ENCODE measurements at places on chromosomes 4 and X.

DNA sequence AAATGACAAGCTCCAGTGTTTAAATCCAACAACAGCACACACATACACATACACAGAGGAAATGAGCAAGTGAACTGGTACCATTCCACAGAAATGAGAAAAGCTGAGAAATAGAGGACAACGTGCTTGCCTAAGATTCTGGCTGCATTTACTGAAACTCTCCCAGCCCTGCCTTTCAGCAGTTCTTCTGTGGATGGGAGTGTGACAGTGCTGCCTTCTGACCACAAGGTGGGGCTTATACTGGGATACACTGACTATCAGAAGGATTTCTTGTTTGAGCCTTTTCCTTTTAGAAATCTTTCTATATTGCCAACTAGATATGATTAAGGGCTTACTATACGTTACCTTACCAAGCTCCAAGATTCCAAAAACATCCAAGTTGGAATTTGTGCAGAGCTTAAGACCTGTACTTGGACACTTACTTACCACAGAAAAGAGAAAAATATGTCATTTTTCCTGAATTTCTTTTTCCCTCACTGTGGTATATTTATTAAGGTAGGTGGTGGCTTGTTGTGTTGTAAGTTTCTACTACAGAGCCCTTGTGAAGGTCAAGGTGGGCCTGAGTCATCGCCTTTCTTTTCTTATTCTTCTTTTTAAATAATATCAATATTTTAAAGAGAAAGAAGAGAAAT, 10.7 kb upstream of the CXCL8 start:
- peak; percentile 53 for DNase-seq

DNA sequence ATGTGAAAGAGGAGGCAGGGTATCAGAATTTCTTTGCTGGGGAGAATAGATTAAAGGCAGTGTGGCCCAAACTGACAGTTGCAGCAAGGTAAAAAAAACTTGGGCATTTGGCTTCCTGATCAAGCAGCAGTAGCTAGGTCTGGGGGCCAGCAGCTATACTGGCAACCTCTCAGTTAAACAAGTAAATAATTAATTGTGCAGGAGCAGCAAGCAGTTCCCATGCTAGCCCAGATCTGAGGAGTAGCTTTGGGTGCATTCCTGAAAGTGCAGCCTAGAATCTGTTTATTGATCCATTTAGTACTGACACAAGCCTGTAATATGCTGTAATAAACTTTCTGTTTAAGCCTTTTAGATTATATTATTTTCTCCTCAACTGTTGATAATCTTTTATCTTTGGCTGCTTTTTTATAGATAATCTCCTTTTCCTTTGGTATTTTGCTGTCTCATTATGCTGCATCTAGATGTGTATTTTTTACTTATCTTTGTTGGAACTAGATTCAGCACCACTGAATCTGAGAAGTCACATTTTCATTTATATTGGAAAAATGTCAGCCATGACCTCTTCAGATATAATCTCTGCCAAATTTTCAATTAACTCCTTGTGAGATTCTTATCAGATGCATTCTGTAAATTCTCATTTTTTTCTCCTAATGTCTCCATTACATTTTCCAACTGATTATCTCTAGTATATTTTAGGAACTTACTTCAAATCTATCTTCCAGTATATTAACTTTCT, 276.3 kb downstream of the STPG2 start:
- no peak for DNase-seq

DNA sequence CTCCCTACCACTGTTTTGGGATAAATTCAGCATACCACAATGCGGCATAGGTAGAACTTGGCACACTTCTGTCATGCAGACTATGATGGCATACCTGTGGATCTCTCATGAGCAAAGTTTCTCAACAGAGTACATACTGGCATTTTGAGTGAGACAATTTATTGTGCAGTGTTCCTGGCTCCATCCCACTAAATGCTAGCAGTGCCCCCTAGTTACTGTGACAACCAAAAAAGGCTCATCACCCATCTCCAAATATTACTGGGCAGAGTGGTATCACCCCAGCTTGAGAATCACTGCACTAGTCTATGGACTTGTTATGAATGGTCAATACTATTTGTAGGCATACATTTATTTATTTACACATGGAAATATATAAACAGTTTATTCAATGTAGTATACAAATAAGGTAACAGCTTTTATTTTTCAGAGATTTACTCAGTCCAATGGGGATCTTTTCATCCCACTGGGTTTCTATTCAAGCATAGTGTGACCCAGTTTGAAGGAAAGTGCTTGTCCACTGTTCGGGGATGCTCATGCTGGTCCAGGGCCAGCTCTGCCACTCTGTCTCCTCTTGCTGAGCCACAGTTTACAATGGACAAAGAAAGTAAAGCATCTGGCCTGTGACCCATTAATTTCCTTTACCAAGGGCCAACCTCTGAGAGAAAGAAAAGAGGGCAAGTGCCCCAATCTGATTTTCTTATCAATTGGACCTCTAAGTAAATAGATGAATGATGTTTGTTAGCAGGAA, 81.0 kb upstream of the IL2 start:
- no peak for DNase-seq

DNA sequence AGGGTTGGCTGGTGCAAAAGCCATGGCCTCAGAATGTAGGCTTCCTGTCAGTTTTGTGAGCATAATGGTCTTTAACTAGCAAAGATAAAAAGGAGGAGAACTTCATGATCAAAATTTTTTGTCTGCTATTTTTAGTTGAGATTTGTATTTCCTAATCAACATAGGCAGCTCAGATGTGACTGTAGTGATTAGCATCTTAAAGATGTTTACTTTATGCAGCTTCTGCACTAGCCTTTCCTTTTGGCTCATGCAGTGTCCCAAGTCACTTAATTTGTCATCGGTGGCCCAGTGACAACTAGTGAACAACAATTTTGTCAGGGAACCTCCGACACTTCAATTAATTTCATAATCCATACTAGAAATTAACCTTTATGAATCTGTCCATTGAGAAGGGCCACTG, 109.8 kb downstream of the CEP135 start:
- DNase-seq = no peak
